ENCODE measurements at places on chromosomes 12 and 14. TPM values are rescaled to one million over a fixed set of nuclear protein-coding genes. Genes with fewer than 3 reads are reported as not detected.
A peak's percentile ranks its signal among the peaks of the same experiment; 100 is the strongest.

- no peak for DNase-seq
These were observed 840 bp downstream of the DHRS7 start for GRCh38 chr14:60164404-60164711.

DNA sequence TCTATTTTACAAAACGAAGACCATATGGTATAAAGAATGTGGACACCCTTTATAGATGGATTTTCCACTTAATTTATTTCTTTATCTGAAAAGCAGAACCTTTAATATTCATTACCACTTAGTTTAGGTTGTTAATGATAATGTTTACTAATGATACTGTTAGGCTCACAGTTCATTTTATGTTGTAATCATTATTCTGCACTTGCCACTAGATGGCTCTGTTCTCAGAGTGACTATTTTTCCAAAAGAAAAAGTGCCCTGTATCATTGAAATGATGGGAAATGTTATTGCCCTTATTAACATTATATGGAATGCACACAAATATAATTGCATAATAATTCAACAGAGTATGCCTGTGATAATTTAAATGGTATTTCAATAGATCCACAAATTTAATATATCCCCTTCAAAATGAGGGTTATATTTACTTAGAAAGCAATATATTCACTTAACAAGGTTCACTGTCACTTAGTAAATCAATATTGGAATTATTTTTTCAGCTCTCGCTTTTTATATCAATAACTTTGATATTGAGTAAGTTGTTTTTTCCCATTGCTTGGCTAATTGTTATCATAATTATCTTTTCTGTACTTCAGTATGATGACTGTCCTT lies 95.7 kb downstream of the PDE3A start:
- peak; percentile 60 for DNase-seq

GRCh38 chr12:68699486-68699885 lies 12.7 kb downstream of the NUP107 start:
- DNase-seq, result no peak

- DNase-seq, result no peak
These were observed 34.9 kb upstream of the ZNF740 start for GRCh38 chr12:53145383-53146260.

DNA sequence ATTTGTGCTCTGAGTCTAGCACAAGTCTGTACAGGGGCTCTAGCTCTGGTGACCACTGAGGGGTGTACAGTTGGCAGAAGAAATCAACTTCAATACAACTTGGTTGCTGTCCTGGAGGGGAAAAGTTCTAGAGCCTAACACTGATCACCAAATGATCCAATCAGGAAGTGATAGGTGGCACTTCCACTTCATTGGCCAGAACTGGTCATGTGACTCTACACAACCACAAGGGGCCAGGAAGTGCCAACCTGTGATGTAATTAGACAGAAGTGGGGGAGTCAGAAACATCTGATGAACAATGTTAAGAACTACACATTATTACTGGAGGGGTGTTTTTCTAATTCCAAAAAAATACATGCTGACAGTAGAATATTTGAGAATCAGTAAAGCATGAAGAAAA lies 401.6 kb downstream of the VRK1 start:
- no peak for DNase-seq

Gene HOXC9
- 17.3 TPM for total RNA-seq

Gene TSHR
- total RNA-seq, result not detected
